ENCODE measurements at places on chromosomes 5 and 9.

- DNase-seq, result no peak
Observed at GRCh38 chr5:172266071-172266675, 17.4 kb downstream of the UBTD2 start.

DNA sequence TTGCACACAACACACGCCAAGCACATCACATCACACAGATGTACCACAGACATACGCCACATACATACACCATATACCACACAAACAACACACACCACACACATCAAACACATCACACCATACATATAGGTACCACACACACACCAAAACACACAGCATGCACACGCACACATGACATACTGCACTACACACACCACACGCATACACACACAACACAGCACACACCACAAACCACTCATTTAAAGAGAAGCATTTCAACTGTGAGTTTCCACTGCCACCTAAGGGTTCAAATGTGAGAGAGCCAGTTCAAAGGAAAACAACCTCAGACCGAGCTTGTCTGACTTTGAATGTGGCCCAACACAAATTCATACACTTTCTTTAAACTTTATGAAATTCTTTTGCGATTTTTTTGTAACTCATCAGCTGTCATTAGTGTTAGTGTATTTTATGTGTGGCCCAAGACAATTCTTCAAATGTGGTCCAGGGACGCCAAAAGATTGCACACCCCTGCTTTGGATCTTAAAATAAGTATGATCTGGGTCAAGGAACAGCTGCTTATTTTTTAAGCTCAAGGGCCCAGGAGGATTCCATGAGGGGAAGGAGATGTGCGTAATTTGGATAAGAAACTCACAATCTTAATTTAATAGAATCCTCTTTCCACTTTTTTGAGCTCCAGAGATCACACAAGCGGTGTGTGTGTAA is 494.6 kb downstream of the GADD45G start:
- no peak for DNase-seq

- no peak for DNase-seq
Observed at GRCh38 chr5:170404398-170404797, 15.2 kb upstream of the KCNMB1 start.

DNA sequence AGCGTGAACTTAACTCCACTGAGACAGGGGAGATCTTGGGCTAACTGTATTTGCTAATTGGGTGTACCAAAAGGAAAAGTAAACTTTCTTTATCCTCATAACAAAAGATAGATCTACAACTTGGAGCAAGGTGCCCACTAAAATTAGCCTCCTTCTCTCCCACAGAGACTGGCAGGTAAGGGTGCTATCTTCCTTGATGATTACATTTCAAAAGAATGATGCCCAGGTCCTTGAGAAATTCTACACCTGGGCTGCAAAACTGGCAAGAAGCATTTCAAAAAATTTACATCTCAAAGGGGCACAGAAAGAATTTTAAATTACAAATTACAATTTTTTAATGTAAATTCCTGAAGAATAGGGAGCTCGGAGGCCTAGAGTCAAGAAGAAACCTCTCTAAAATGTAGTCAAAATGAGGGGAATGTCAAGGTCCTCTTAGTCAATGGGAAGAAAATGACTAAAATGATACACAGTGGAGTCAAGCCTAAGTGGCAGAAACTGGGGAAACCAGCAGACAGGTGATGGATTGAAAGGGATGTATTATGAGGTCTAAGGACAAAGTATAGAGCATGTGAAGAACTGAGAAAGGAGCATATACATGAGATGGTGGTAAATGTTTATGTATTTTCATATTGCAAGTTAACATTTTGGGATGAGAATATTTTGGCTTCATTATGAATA is 348.3 kb upstream of the TUSC1 start:
- no peak for DNase-seq

GRCh38 chr5:36696059-36696673 is 89.8 kb downstream of the SLC1A3 start:
- peak; percentile 46 for DNase-seq

DNA sequence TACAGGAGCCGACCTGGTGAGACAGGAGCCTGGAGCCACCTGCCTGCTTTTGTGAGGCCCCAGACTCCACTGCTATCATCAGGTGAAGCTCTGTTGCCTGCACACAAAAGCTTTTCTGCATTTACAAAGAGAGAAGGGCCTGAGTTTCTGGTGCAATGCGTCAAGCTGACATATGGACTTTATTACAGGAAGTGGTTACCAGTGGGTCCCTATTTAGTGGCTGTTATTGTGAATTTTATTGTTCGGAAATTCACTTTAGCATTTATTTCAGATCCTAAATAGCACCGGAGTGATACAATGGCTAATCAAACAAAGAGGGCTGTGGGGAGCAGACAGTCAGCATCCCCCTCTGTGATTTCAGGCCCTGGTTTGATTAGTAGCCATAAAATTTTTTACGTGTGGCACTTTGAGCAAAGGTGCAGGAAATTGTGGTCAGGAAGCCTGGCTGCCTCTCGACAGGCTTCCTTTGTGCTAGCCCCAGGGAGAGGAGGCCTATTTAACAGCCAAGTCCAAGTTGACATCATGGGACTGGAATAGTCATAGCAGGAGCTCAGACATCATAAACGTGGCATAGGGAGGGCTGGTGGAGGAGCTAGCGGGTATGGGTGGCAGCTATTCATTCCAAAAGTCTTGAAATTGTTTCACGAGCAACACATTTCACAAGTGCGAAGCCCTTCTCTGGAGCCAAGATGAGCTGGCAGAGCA is 8.4 kb downstream of the TGFBI start:
- no peak for DNase-seq

- no peak for DNase-seq
Observed at GRCh38 chr5:862367-863243, 11.8 kb upstream of the ZDHHC11 start.

- no peak for DNase-seq
Observed at GRCh38 chr9:130701059-130702022, 7.8 kb downstream of the EXOSC2 start.

GRCh38 chr9:93093127-93093876 is 2.7 kb upstream of the CARD19 start:
- DNase-seq, result no peak

DNA sequence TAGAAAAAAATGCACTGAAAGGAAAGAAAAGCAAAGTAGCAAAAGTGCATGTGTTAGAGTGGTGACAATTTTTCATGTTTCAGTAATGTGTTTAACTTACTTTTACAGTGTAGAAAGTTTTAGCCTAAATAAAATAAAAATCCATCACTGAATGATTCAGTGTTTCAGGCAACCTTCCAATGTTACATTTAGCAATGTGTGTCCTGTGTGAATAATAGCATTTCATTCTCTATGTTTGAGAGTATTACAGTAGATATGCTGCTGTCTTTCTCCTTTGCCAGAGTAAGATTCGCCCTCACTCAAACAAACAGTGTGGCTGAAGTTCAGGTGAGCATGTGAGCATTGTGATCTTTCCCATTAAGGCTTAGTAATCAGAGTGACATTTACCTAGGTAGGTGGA is 171.1 kb downstream of the TARS1 start:
- DNase-seq, result no peak

- DNase-seq, result no peak
Observed at GRCh38 chr5:66639037-66639436, 42.8 kb downstream of the MAST4 start.

GRCh38 chr5:53488195-53488722 is 7.8 kb downstream of the FST start:
- DNase-seq, result no peak

All from HS-27A (cell line).